ENCODE measurements at places on chromosomes 1 and 21.

GRCh38 chr1:178266619-178267066 is 172.7 kb downstream of the RASAL2 start:
- no peak for DNase-seq

- no peak for DNase-seq
Measured at GRCh38 chr1:98104289-98104688, 183.5 kb upstream of the DPYD start.

GRCh38 chr1:15090373-15090772 is 63.2 kb upstream of the TMEM51 start:
- DNase-seq = no peak

- DNase-seq = no peak
Measured at GRCh38 chr1:33176362-33176850, 5.4 kb downstream of the TRIM62 start.

- DNase-seq = no peak
Measured at GRCh38 chr21:28758883-28759242, 233.8 kb downstream of the LTN1 start.

DNA sequence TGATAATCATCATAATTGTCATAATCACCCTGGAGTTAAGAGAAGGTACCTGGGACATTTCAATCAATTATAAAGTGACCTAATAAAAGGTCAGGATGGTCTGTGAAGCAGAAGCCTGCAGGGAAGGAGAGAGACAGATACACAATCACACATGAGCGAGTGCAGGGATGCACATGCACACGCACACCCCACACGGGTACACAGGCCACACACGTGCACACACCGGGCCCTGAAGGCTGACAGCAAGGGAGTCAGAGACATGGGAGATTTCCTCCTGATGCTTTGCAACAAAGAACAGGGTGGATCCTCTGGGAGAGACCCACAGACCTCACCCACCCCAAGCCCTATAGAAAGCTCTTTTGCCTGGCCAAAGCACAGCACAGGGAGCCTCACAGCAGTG is 82.3 kb upstream of the ZC3H12A start:
- no peak for DNase-seq

- DNase-seq = peak; percentile 18
Measured at GRCh38 chr1:7549277-7550161, 221.6 kb upstream of the VAMP3 start.

- DNase-seq = no peak
Measured at GRCh38 chr1:27409669-27410068, 17.2 kb downstream of the GPR3 start.

GRCh38 chr1:181718034-181718433 is 234.7 kb downstream of the CACNA1E start:
- no peak for DNase-seq

DNA sequence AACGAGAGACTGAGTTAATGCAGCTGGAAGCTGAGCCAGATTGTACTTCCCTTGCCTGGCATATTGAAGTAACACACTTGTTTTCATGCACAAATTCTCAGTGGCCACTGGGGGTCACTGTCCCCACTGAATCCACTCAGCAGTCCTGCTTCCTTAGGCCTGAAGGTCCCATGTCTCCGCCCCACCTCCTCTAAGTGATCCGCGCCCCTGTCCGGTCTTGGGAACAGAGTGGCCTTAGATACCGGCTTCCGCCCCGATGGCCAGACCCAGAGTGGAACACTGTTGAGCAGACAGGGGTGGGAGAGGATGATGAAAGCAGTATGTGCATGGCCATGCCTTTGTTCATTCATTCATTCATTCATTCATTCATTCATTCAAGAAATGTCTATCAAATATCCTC is 34.8 kb downstream of the CHAF1B start:
- peak; percentile 14 for DNase-seq

DNA sequence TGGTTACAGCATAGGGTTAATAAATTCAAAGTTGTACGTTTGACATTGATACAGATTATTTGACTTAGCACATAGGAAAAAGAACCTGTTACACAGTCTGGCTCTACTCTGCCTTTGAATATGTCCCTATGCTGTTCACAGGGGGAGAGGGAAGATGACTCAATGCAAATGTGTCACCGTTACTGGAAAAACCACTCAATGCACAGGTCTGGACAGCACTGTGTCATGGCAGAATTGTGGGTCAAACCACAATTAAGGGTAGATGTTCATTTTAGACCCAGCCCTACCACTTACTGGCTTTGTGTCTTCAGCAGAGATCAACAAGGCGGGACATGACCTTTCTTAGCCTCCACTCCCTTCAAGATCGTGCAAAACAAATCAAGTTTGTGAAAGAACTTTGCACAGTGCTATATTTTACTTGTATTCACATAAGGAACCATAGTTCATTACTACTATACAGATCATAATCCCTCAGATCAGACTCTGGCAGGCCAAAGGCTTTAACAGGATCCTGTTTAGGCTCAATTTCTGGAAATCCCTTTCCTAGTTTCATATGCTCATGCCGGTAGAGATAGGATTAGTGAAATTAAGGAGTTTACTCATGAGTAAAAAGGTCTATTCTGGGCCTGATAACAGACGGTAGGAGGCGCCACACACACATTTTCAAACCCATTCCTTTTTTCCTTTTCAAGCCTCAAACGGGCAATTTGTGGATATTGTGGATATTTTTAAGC is 22.1 kb downstream of the EIF2D start:
- no peak for DNase-seq

DNA sequence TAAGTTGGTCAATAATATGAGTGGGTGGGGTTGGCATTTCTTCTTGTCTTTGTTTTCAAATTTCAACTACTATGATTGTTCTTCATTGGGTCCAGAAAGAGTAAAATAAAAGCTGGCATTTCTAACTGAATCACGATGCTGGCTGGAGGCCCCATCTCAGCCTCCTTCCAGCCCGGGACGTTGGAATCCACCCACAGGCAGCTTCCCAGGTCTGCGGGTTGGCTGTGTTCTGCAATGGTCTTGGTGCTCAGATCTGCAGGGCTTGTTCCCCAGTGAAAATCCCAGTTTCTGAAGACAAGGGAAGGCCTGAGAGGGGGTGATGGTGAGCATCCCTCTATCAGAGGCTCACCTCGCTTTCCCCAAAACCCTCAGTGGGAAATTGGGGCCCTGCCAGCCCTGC is 54.7 kb upstream of the ARHGEF16 start:
- no peak for DNase-seq

DNA sequence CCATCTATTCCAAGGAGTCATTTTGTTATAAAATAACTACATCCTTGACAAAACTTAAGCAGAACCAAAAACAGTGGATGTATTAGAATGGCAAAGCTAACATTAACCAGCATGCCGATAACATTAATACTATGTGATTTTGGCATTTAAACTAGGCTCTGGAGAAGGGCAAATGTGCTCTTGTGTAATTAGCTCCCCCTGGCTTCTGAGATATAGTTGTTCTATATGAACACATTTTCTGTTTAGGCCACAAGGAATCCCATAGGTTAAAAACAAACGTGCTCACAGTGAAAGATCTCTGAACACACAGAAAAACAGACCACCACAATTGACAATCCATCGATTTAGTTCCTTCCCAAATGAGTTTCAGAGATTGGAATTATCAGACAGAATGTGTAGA is 57.4 kb upstream of the TARS2 start:
- no peak for DNase-seq

- no peak for DNase-seq
Measured at GRCh38 chr1:223843934-223844786, 1.6 kb downstream of the TP53BP2 start.

DNA sequence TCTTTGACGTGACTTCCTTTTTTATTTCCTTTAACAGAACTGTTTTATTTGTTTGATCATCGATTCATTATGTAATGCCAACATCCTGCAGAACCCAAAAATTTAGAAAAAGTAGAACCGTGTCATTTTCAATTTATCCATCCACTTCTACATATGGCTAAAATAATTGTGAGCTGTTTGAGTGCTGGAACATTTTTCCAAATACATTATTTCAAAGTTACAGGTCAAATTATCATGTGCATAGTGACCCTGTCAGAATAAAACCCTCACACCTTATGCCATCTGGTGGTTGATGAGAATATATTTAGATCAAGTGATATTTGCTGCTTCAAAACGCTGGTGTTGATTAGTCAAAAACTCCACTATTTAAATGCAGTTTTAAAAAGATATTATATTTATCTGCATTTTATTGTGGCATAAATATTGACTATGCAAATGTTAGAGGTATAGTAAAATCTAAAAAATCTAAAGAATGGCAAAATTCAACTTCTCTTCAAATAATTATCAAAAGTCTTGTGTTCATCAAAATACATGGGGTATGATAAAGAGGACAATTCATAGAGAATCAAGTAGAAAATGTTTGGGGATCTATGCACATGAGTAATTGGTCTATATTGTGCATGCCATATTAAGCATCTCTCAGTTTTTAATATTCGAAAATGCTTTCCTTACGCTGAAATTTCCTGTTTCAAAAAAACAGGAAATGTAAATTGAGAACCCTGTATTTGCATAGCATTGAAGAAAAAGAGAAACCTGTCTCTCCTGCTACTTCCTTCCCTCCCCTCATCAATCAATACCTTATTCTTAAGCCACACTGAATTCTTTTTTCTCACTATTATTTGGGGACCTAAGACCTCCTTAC is 39.7 kb downstream of the UBE2U start:
- DNase-seq = no peak

DNA sequence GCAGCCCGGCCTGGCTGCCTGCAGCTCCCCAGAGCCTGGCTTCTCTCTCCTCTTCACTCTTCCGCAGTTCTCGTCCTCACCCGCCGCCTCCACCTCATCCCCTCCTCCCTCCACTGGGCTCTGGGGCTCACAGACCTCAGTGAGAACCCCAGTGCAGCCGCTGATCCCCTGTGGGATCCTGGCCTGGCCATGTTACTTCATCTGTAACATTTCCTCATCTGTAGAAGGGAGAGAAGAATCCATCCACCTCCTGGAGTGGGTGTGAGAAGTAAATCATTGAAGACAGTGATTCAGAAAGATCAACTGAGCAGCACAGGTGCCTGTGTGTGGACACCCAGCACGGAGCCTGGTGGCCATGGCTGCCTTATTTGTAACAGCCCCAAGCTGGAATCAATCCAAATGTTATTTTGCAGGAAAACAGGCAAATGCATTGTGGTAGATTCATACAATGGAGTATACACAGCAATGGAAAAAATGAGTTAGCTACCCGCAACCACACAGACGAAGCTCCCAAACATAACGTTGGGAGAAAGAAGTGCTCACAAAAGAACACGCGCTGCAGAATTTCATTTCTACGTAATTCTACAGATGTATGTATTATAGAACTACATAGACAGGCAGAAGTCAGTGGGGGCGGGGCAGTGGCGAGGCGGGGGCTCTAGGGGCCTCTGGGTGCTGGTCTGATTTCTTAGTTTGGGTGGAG is 8.7 kb downstream of the LAPTM5 start:
- no peak for DNase-seq

GRCh38 chr1:219433496-219434131 is 179.3 kb downstream of the ZC3H11B start:
- no peak for DNase-seq

GRCh38 chr1:109425391-109426280 is 612 bp downstream of the PSMA5 start:
- DNase-seq = peak; percentile 49

- no peak for DNase-seq
Measured at GRCh38 chr1:192697771-192698170, 61.8 kb downstream of the RGS13 start.

DNA sequence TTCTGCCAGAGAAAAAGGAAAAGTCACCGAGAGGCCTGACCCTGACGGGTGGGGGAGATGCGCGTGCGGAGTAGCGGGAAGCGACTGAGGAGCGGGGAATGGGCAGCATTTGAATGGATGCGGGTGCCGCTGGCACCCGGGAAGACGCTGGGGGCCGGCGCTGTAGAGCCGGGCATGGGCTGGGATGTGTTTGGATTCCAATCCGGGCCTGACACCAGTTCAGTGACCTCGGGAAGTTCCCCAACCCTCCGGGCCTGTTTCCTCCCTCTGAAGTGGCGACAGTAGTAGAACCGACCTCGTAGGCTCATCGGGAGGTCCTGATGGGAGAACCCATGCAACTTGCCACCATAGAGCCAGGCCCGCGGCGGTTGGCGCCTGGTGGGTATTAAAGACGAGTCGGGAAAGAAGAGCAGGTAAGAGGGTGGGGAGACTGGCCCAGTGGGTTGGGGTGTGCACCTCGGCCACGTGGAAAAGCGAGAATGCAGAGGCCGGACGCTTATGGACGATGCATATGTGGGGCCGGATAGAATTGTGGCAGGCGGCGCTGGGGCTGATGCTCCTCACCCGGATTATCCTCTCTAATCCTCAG is 642 bp upstream of the SLC16A1 start:
- DNase-seq = peak; percentile 12

DNA sequence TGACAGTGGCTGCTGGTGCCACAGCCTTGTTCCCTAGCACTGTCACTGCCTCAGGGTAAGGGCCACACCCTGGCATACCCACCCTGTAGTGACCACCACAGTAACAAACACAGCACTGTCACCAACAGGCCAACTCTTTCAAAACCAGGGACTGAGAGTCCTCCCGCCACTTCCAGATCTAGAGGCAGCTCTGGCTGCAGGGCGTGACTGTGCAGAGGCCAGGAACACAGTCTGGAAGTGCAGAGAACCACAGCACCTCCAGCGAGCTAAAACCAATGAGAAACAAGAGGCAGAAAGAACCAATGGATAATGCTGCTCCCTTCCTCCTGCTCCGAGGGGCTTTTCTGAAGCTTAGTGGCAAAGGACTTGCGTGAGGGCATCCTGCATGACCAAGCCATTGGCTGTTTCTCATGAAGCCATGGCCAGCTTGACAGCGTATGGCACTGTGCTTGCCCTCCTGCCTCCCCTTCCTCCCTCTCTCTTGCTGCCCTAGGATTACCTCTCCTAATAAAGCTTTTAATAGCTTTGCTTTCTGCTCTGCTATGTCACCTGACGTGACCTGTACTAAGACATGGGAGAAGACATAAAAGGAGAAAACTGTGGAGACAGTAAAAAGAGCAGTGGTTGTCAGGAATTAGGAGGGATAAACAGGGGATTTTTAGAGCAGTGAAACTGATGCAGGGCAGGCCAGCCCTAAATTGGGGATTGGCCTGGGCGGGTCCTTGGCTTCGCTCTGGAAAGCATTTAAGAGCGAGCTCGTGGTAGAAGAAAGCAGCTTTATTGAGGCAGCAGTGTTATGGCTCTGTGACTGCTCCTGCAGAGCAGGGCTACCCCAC is 7.2 kb downstream of the PARP1 start:
- no peak for DNase-seq

DNA sequence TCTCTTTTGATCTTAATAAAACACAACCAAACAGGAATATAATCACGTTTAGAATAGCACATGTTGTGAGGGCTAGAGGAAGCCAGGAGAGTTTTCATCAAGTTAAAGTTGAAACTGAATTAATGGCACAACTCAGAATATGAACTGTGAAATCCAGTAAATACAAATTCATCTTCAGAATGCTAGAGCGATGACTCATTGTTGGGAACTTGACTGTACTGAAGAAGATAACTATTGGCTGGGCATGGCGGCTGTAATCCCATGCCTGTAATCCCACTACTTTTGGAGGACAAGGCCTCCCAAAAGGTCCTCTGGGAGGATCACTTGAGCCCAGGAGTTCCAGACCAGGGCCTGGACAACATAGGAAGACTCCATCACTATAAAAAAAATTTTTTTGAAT is 8.8 kb downstream of the SYF2 start:
- no peak for DNase-seq

Measured in stimulated activated CD8-positive, alpha-beta memory T cell treated with anti-CD3 and anti-CD28 coated beads, Interleukin-2, amount 100 ng/mL, for 48 hours (primary cell).